ENCODE measurements at places on chromosomes 5 and 9. TPM values are rescaled to one million over a fixed set of nuclear protein-coding genes. Genes with fewer than 3 reads are reported as not detected.

The PCDHGB3 gene
- total RNA-seq: 10.2 TPM

The CKMT2 gene
- 4.9 TPM for total RNA-seq

The ACO1 gene
- total RNA-seq: 48.8 TPM

The TNPO1 gene
- total RNA-seq: 71.9 TPM

The CMBL gene
- 4.9 TPM for total RNA-seq
